ENCODE measurements at places on chromosomes 11 and 22.

DNA sequence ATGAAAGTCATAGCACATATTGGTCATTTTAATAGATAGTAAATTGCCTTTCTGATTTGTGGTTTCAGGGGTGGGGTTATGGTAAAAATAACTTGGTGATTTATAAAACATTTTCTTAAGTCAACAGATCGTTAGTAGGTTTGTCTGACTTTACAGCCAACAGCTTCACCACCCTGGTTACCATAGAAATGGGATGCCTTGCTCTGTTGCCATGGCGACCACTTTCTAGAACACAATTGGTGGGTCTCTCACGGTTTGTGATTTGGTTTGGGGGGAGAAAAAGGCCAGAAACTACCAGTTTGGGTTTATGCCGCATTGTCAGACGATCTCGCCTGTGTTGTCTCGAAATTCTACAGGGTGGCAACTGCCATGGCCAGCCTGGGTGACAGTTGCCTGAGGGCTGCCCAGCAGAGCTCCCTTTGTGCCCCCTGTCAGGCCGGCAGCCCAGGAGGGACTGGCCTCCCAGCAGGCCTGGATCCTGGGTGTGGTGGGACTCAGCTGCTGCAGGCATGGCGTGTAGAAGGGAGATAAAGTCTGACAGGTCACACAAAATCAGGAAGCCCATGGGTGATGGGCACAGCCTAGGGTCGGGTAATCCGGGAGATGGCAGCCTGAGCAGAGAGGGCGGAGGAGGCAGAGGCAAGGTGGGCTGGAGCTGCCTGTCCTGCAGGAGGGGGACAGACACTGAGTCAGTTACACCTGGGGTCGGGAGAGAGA lies 30.9 kb downstream of the KCNC1 start:
- no peak for DNase-seq

GRCh38 chr11:67495234-67496005 lies 9.7 kb downstream of the PITPNM1 start:
- DNase-seq, result no peak

- DNase-seq, result no peak
These were observed 16.8 kb upstream of the ACER3 start for GRCh38 chr11:76843907-76844306.

GRCh38 chr22:45242778-45243191 lies 2.1 kb upstream of the KIAA0930 start:
- DNase-seq, result no peak

DNA sequence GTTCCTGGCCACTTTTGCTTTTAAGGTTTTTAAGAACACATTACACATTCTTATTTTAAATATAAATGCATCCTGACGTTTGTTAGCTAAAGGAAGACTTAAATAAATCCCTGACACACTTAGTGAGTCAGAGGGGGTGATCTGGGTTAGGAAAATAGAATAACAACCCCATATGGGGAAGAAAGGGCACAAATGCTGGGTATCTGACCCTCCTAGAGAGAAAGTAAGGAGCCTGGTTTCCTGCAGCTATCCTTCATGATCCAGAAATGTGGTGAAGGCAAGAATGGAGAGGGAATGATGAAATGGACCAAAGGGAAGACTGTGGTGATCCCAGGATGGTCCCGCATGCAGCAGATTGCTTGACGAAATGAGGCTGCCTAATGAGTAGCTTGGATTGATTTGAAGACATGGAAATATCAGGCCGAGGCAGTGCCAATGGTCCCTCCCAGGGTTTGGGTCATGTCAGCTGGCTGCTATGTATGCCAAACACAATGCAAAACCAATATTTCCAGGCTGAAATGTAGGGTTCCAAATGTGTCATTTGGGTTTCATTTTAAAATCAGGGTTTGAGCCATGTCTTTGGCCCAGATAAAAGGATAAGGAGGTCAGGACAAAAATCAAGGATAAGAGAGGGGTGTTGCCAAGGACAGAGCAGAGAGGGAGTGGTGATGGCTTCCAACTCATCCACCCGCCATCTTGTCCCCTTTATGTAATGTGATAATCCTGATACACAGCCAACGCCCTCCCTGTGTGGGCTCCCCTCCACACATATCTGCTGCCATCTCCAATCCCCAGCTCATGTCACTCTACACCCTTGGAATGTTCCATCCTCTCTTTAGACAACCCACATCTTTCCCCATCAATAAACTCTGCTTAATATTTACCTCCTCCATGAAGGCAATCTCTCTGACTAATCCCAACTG lies 135.1 kb upstream of the PITPNB start:
- DNase-seq, result peak; percentile 39

GRCh38 chr22:45151503-45151902 lies 12.2 kb upstream of the NUP50 start:
- DNase-seq, result no peak

DNA sequence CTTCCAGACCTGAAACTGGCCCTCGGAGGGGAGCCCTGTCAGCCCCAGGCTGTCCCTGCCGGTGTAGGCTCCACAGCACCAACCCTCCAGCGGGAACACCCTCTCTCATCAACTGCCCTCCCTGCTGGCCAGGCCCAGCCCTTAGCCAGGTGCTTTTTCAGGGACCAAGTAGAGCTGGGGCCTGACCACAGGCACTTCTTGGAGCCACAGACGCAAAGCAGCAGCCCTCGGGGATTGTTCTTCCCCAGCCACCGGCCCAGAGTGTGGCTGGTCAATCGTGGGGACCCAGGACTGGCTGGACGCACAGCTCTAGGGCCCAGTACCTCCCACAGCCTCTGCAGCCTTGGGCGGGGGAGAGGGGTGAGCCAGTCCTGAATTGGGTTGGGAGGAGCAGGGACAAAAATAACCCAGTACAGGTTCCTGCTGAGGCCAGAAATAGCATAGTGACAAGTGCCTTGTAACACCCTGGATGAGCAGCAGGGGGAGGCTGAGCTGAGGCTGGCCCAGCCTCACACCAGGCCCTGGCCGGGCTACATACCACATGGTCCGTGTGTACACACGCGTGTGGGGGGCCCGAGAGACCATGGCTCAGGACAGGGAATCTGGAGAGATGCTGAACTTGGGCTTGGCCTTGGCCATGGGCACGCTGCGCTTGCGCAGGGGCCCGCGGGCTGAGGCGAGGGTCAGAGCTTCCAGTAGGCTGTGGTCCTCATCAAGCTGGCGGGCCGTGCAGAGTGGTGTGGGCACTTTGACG lies 2.0 kb downstream of the KCNJ11 start:
- peak; percentile 32 for DNase-seq

GRCh38 chr22:40210818-40211217 lies 33.1 kb downstream of the TNRC6B start:
- no peak for DNase-seq

DNA sequence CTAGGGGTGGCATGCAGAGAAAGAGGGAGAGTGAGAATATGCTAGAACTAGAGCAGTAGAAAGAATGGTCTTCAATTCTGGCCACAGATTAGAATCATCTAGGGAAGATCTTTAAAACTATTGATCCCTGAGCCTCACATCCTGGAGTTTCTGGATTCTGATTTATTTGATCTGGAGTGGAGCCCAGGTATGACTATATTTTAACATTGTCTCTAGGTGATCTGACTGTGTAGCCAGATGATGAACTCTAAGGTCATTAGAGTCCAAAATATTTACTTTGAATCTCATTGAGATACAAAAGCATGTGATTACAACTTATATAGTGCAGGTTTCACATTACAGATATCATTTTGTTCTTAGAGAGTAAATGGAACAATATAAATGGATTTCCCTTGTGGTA lies 79.7 kb downstream of the FDX1 start:
- no peak for DNase-seq

DNA sequence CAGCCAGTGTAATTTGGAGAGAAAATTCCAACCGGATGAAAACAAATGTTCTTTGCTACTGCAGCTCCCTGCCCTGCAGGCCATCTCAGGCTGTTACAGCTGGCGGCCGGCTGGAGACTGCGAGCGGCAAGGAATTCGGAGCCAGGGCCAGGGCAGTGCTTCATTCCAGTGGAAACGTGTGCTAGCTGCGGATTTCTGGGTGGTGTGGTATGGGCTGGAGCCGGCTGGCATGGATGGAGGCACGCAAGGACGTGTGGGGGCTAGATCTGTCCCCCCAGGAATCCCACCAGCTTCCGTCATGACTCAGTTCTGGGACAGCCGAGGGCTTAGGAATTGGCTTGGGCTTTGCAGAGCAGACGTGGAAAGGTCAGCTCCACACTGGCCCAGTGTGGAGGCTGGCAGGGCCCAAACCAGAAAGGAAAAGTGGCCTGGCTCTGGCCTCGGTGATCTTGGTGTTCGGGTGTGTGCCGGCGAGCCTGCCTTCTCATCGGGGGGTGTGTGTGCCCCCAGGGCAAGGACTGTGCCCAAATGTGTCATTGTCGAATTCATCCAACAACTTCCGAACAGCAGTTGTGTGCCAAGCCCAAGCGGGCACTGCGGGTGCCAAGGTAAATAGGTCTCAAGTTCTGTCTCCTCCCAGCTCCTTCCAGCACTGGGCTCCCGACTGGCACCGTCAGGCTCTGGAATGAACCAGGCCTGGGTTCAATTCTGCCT lies 48.1 kb upstream of the SHISAL1 start:
- peak; percentile 99 for DNase-seq

DNA sequence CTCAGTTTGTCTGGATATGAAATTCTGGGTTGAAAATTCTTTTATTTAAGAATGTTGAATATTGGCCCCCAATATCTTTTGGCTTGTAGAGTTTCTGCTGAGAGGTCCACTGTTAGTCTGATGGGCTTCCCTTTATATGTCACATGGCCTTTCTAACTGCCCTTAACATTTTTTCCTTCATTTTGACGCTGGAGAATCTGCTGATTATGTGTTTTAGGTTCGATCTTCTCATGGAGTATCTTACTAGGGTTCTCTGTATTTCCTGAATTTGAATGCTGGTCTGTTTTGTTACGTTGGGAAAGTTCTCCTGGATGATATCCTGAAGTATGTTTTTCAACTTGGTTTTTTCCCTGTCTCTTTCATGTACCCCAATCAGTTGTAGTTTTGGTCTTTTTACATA lies 22.8 kb downstream of the OR52A5 start:
- no peak for DNase-seq

DNA sequence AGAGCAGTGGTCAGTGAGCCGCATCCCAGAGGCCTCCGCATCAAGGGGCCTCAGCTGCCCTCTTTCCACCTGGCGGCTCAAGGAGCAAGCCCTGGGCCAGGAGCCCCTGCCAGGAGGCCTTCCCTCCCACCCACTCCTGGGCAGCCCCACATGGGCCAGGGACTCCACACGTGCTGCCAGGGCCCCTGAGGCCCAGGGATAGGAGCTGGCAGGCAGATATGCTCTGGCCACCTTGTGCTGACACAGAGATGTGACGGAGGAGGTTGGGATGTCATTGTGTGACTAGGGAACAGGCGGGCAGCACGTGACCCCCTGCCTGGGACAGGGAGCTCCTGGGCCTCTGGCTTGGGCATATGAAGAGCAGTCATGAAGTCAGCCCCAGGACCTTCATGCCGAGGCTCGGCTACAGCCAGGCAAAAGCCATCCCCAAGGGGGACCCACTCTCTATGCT lies 77.9 kb downstream of the PIWIL3 start:
- no peak for DNase-seq

GRCh38 chr22:45932071-45932470 lies 44.9 kb downstream of the WNT7B start:
- DNase-seq, result peak; percentile 28

DNA sequence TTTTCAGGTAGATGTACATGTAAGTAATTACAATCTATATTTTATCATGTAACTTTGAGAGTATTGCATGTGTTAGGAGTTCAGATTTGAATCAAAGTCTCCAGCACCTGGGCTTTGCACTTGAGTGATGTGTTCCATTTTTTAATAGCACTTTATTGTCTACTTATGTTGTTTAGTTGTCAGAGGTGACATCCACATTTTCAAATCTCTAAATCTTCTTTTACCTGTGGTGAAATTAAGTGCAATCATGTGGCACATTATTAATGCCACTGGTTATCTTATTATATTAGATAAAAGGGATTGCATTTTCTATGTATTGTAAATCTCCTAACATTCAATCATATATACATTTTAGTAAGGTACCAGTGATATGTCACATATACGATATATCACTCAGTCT lies 333.4 kb downstream of the AASDHPPT start:
- DNase-seq, result no peak

DNA sequence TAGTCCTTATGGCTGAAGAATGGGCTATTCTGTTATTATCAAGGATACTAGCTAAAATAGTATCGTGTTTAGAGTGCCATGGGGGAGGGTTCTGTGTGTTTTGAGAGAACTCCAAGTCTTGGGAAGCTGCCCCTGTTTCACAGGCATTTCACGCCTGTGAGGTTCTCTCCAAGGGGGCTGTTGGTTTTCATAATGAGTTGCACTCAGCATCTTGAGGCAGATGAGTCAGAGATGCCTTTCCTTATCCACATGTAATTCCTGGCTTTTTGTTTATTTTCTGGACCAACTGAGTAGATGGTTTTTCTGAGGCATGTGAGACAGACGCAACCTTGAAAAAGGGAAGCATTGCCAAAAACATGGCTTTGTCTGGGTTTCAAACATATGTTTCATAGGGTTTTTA lies 203.7 kb downstream of the ARHGAP42 start:
- peak; percentile 98 for DNase-seq

GRCh38 chr11:14894657-14895598 lies 2.9 kb upstream of the CYP2R1 start:
- peak; percentile 78 for DNase-seq

GRCh38 chr11:109972181-109972715 lies 120.9 kb upstream of the ZC3H12C start:
- no peak for DNase-seq

- no peak for DNase-seq
These were observed 299.7 kb downstream of the TTC28 start for GRCh38 chr22:28379951-28380350.

- DNase-seq, result peak; percentile 17
These were observed 5.7 kb upstream of the C1QTNF6 start for GRCh38 chr22:37193629-37194191.

DNA sequence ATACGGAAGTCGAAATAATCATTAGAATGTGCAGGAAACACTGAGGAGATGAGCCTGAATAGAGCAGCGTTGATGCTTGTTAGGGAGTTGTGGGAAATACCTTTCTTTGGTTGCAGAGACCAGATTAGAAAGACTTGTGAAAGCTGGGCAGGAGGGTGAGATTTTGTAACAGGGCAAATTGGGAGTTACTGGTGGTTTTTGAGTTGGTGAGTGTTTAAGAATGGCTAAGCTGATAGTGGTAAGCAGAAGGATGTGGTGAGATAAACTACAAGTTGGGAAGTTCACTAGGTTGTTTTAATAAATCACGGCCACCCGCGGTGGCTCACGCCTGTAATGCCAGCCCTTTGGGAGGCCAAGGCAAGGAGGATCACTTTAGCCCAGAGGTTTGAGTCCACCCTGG lies 34.4 kb downstream of the MCAM start:
- DNase-seq, result no peak

GRCh38 chr11:65308281-65308891 lies 6.3 kb upstream of the CDC42EP2 start:
- no peak for DNase-seq

DNA sequence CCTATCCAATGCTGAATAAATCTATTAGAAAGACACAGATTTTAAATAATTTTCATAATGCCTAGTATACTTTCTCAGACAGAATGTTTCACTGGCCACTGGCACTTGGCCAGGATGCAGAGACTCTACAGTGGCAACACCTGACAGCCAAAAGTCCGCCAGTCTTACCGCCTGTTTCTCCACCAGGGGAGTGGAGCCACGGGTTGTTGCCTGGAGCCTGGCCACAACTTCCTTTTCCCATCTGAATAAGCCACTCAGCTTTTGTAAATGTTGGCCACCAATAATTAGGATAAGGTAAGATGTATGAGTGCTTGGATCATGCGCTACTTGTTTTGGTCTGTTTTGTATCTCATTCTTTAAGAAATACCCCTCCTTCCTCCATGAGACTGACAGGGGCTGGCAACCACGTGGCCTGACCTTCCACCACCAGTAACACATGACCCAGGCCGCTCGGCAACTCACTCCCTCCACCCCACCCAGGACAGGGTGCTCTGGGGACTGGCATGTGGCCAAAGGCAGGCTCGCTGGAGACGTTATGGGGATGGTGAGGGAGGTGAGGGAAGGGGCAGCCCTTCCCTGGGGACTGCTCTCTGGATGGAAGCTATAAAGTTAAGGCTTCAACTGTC lies 93.0 kb upstream of the BID start:
- DNase-seq, result no peak
